ENCODE measurements at places on chromosomes 7 and 10.

DNA sequence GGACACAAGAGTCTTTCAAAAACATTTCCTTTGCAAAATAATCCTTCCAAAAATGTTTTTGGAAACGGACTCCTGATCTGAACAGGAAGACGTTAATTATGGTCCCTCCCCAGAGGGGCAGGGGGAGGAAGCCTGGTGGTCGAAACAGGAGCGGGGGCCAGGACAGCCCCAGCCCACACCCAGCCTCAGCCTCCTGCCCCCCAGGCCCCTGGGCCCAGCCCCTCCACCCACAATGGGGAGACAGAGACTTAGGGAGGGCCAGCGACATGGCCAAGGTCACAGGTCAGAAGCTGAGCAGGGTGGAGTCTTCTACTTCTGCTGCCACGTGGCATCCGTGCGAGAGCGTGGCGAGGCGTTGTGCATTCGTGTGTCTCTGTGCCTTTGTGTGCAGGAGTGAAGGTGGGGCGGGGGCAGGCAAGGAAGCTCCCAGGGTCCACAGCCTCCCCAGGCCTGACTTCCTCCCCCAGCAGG is 14.0 kb upstream of the GRIFIN start:
- no peak overlapping the region for H3K27ac ChIP-seq
- no peaks in the 10 kb centered on the region for H3K36me3 ChIP-seq
- H3K27me3 ChIP-seq = no peaks in the 10 kb centered on the region
- no peaks in the 10 kb centered on the region for H3K4me1 ChIP-seq
- H3K4me3 ChIP-seq = no peak overlapping the region

- no peak overlapping the region for H3K27ac ChIP-seq
- H3K4me1 ChIP-seq = no peaks in the 10 kb centered on the region
- H3K4me3 ChIP-seq = no peak overlapping the region
- H3K27me3 ChIP-seq = no peaks in the 10 kb centered on the region
- no peak for DNase-seq
Observed at GRCh38 chr10:122204691-122205489, 66.2 kb upstream of the BTBD16 start.

DNA sequence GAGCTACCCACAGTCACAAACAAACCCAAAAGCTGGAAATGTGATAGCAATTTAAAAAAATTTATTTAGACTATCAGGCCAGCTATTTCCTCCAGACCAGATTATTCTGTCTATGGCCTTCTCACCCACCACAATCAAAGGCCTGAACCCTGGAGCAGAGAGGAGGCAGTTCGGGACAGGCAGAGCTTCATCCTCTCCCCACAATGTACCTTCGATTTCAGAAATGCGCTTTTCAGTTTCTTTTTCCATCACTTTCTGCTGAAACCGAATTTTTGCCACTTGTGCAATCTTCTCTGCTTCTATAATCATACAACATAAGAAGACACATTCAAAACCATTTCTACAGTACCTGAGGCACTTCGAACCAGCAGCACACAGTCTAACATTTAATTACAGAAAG is 29.9 kb downstream of the ERLIN1 start:
- H3K4me3 ChIP-seq = no peak overlapping the region
- no peak for DNase-seq
- H3K36me3 ChIP-seq = peaks cover 26% of the 10 kb centered on the region
- no peak overlapping the region for H3K27ac ChIP-seq
- no peaks in the 10 kb centered on the region for H3K4me1 ChIP-seq

DNA sequence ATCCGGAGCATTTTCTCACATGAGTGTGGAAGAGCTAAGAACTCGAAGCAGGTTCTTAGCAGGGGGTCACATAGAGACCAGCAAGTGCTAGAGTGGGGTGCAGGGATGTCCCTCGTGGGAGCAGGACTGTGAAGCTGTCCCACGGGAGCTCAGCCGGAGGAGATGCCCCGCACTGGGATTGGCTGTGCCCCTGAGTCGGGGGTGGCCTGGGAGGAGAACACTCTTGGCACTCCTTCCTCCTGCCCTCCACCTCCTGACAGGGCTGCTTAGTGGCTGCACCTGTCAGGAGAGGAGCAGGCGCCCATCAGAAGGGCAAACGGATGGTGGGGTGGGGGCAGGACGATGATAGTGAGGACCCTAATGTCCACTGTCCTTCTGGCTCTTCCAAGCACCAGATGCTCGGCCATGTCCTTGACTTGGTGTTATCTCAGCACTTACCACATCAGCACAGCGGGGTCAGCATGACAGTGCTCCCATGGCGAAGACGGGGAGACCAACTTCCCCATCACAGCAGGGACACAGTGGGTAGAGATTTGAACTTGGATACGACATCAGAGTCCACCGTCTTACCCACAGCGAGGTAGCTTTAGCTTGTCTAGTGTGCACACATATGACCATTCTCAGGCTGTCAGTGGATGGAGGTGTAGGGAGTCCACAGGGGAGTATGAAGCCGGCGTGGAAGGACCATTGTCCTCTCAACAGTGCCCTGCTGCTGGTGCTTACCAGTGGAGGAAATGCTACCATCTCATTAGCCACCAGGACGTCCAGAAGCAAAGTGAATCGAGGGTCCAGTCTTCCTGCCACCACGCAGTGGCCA is 142.5 kb upstream of the SHH start:
- no peak overlapping the region for H3K4me3 ChIP-seq
- no peak overlapping the region for H3K27ac ChIP-seq
- no peaks in the 10 kb centered on the region for H3K4me1 ChIP-seq

DNA sequence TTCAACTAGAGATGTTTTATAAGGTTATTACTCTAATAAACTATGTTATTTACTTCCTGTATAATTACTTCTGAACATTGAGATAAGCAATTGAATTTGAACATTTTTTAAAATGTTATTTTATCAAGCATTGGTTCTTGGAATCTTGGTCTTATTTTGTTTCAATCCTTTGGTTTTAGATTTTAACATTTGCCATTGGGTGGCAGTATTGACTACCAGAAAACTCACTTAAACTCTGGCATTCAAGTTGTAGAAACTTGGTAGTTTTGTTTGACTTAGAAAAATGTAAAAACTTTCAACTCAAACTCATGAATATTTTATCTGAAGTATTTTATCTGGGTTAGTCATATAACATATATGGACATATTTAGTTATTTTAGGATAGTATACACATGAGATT is 48.1 kb downstream of the ATRNL1 start:
- H3K36me3 ChIP-seq = no peaks in the 10 kb centered on the region
- no peak overlapping the region for H3K4me3 ChIP-seq
- H3K27me3 ChIP-seq = no peaks in the 10 kb centered on the region
- no peak overlapping the region for H3K27ac ChIP-seq
- no peak for DNase-seq
- no peaks in the 10 kb centered on the region for H3K4me1 ChIP-seq

DNA sequence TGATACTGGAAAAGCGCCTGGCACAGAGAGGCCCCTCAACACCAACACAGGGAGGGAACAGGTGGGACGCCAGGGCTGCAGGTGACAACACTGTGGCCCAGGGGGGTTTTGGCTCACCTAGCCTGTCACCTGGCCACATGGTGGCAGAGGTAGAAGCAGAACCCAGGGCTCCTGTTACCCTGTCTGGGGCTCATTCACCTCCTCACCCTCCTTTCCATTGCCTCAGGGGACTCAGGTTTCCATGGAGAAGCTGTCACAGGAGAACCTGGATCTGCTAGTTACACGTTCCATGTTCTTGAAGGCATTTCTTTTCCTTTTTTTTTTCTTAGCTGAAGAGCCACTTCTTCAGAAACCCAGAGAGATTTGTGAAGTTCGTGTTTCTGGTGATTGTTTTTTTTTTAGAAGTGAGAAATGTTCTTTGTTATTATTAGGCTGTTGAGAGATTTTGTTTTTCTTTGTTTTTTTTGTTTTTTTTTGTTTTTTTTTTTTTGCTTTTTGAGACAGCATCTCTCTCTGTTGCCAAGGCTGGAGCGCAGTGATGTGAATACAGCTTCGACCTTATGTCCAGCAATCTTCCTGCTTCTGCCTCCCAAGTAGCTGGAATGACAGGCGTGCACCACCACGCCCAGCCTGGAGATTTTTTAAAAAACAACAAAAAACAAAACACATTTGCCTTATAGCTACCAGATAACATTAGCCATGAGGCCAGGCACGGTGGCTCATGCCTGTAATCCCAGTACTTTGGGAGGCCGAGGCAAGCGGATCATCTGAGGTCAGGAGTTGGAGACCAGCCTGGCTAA is 16.0 kb downstream of the DENND2A start:
- H3K4me3 ChIP-seq = no peak overlapping the region
- H3K27me3 ChIP-seq = no peaks in the 10 kb centered on the region
- no peaks in the 10 kb centered on the region for H3K4me1 ChIP-seq
- no peak overlapping the region for H3K27ac ChIP-seq
- DNase-seq = no peak
- no peaks in the 10 kb centered on the region for H3K36me3 ChIP-seq

GRCh38 chr7:137992104-137992549 is 9.8 kb downstream of the CREB3L2 start:
- H3K4me3 ChIP-seq = no peak overlapping the region
- no peaks in the 10 kb centered on the region for H3K36me3 ChIP-seq
- no peak for DNase-seq
- H3K4me1 ChIP-seq = peaks cover 29% of the 10 kb centered on the region

- H3K36me3 ChIP-seq = no peaks in the 10 kb centered on the region
- no peaks in the 10 kb centered on the region for H3K27me3 ChIP-seq
- H3K4me3 ChIP-seq = no peak overlapping the region
Observed at GRCh38 chr7:94039368-94040035, 35.3 kb upstream of the BET1 start.

DNA sequence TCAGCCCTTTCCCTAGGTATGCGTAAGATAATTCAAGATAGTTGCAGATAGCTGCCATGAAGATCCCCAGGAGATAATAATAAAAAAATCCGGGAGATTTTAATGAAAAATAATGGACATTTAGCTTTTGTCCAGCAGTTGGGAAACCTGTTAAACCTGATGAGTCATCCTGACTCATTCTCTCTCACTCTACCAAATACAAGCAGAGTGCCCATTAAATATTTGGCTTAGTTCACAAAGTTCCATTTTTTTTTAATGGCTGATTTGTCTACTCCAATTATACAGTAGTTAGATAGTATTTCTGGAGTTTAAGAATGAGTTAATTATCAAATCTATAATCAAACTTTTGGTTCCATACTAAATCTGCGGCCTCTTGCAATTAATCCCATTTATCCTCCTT is 2.1 kb upstream of the SHTN1 start:
- no peak for DNase-seq
- no peaks in the 10 kb centered on the region for H3K36me3 ChIP-seq
- H3K4me1 ChIP-seq = no peaks in the 10 kb centered on the region
- H3K27ac ChIP-seq = peak overlapping the region; percentile 48
- H3K4me3 ChIP-seq = no peak overlapping the region

GRCh38 chr10:43202224-43202656 is 64.0 kb downstream of the CSGALNACT2 start:
- DNase-seq = peak; percentile 67
- H3K4me3 ChIP-seq = peak overlapping the region; percentile 61
- H3K27ac ChIP-seq = no peak overlapping the region
- H3K4me1 ChIP-seq = peaks cover 14% of the 10 kb centered on the region

DNA sequence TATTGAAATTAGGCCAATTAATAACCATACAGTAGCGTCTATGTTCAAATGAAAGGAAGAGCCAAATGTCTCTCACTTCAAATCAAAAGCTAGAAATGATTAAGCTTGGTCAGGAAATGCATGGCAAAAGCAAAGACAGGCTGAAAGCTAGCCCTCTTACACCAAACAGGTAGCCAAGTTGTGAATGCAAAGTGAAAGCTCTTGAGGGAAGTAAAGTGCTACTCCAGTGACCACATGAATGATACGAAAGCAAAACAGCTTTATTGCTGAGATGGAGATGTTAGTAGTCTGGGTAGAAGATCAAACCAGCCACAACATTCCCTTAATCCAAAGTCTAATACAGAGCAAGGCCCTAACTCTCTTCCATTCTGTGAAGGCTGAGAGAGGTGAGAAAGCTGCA is 123.8 kb downstream of the TEX36 start:
- no peaks in the 10 kb centered on the region for H3K4me1 ChIP-seq
- H3K4me3 ChIP-seq = no peak overlapping the region
- no peak overlapping the region for H3K27ac ChIP-seq
- peaks cover 3% of the 10 kb centered on the region for H3K27me3 ChIP-seq
- H3K36me3 ChIP-seq = no peaks in the 10 kb centered on the region
- DNase-seq = no peak

DNA sequence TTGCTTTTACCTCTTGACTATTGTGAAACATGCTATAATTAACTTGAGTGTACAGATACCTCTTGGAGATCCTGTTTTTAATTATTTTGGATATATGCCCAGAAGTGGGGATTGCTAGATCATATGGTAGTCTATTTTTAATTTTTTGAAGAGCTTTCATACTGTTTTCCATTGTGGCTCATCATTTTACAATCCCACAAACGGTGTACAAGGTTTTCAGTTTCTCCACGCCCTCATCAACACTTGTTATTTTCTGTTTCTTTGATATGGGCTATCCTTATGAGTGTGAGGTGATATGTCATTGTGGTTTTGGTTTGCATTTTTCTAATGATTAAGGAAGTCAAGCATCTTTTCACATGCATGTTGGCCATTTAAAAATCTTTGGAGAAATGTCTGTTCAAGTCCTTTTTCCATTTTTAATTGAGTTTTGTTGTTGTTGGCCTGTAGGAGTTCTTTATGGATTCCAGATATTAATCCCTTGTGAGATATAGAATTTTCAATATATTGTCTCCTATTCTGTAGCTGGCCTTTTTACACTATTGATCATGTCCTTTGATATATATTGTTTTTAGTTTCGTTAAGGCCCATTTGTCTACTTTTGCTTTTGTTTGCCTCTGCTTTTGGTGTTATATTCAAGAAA is 7.5 kb downstream of the AGK start:
- no peaks in the 10 kb centered on the region for H3K36me3 ChIP-seq
- H3K4me3 ChIP-seq = no peak overlapping the region
- peaks cover 6% of the 10 kb centered on the region for H3K4me1 ChIP-seq
- DNase-seq = no peak
- H3K27ac ChIP-seq = peak overlapping the region; percentile 9

GRCh38 chr7:146539836-146540235 is 423.2 kb downstream of the CNTNAP2 start:
- H3K4me3 ChIP-seq = no peak overlapping the region
- DNase-seq = no peak
- no peak overlapping the region for H3K27ac ChIP-seq
- H3K27me3 ChIP-seq = no peaks in the 10 kb centered on the region

- DNase-seq = no peak
- peaks cover 55% of the 10 kb centered on the region for H3K4me1 ChIP-seq
- no peak overlapping the region for H3K4me3 ChIP-seq
- H3K27me3 ChIP-seq = no peaks in the 10 kb centered on the region
Observed at GRCh38 chr10:110746969-110747608, 103.0 kb downstream of the RBM20 start.

GRCh38 chr7:73715648-73716317 is 3.7 kb downstream of the STX1A start:
- peaks cover 18% of the 10 kb centered on the region for H3K4me1 ChIP-seq
- H3K4me3 ChIP-seq = no peak overlapping the region
- peak overlapping the region; percentile 16 for H3K27ac ChIP-seq
- no peak for DNase-seq
- H3K36me3 ChIP-seq = no peaks in the 10 kb centered on the region
- H3K27me3 ChIP-seq = no peaks in the 10 kb centered on the region

GRCh38 chr7:37031571-37032257 is 307.4 kb upstream of the AOAH start:
- H3K4me3 ChIP-seq = no peak overlapping the region
- no peak for DNase-seq
- no peaks in the 10 kb centered on the region for H3K36me3 ChIP-seq
- no peaks in the 10 kb centered on the region for H3K27me3 ChIP-seq

GRCh38 chr7:69996121-69996520 is 397.8 kb downstream of the AUTS2 start:
- no peaks in the 10 kb centered on the region for H3K36me3 ChIP-seq
- no peak for DNase-seq
- no peaks in the 10 kb centered on the region for H3K27me3 ChIP-seq
